ENCODE measurements at places on chromosomes 2 and 18. TPM values are rescaled to one million over a fixed set of nuclear protein-coding genes. Genes with fewer than 3 reads are reported as not detected.
A peak's percentile ranks its signal among the peaks of the same experiment; 100 is the strongest.

DNA sequence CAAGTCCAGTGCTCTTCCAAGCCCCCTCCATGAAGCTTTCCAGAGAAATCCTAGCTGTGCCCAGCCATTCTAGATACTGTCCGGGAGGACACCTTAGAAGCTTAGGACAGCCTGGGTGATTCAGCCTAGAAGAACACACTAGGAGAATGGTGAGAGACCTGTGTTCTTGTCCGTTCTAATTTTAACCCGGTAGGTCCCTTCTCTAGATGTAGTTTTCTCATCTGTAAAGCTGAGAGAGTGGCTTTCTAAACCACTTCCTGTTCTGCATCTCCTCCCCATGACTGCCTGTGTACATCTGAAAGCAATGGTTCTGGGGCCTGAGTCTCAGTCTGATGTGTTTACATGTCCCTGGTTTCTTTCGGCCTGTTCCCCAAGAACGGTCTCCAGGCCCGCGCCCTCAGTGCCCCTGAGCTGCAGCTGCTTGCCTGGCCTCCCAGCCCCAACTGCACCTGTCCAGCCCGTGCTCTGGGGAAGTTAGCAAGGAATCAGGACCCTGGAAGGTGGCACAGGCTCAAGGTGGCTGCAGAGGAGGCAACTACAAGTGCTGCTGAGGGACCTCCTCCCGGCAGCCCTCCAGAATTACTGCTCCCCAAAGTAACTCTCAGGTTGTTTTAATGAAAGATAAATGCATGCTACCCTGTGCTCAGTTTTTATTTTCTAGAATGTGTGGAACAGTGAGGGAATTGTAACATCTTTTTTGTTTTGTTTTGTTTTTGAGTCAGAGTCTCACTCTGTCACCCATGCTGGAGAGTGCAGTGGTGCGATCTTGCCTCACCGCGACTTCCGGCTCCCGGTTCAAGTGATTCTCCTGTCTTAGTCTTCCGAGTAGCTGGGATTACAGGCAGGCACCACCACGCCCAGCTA lies 105.9 kb downstream of the LBH start:
- no peak for DNase-seq

The KIAA2012 gene
- 2.8 TPM for total RNA-seq

DNA sequence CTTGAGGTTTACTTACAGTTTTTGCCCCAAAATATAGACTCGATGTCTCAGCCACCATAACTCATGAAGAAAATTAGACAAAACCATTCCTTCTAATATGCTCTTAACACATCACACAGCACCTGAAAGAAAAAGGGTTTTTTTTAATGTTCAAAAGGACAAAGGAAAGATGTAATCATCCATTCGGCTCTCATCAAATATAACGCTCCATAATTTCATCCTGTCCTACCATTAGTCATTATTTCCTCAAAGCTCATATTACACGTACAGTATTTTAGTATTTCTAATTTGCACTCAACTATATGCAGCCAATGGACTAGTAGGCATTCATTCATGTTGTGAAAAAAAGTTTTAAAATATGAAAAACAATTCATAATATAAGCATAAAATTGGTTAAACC lies 24.8 kb downstream of the ESCO1 start:
- DNase-seq: no peak

DNA sequence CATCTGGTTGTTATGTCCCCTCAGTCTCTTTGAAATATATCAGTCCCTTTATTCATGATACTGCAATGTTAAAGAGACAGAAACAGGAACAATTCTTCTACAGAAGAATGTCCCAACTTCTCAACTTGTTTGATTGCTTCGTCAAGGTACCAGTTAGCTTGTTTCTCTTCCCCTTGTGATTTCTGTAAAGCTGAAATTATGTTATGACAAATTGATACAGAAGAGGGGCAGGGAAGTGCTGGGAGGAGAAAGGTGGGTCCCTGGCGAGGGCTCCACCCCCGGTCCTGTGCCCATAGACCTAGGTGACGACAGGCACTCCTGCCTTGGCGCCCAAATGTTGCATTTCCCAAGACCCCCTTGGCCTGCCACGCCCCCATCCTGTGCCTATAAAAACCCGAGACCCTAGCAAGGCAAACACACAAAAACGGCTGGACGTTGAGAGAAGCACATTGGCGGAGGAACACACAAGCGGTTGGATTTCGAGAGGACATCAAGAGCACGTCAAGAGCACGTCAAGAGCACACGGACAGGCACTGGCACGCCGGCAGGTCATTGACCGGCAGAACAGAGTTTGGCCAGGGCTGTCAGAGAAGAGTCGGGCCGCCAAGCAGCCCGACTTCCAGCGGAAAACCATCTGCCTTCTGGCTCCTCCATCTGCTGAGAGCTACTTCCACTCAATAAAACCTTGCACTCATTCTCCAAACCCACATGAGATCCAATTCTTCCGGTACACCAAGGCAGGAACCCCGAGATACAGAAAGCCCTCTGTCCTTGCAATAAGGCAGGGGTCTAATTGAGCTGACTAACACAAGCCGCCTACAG lies 11.5 kb upstream of the RTN4 start:
- DNase-seq: peak; percentile 68

DNA sequence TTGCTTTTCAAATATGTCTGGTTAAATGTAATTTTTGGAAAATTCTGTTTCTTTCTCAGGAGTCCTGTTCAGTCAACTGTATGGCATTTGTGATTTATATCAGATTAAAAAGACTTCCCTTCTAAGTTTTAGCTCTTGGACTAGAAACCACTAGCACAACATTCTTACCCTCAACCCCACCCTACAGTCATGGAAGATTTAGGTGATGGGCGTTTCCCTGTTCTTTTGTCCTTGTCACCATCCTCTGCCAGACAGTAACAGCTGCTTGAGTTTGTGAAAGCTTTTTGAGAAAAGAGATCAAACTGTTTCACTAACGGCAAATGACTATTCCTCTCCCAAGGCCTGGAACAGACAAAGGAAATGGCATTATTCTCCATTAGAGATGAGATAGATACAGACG lies 31.8 kb downstream of the SERPINB5 start:
- DNase-seq: no peak

Measured in lower lobe of right lung (tissue), 2 donors.